ENCODE measurements at places on chromosomes 12 and 14.

- no peaks in the 10 kb centered on the region for H3K36me3 ChIP-seq
- H3K27me3 ChIP-seq, result no peaks in the 10 kb centered on the region
- H3K4me3 ChIP-seq, result no peak overlapping the region
- DNase-seq, result no peak
Observed at GRCh38 chr12:68856510-68856909, 48.5 kb downstream of the MDM2 start.

DNA sequence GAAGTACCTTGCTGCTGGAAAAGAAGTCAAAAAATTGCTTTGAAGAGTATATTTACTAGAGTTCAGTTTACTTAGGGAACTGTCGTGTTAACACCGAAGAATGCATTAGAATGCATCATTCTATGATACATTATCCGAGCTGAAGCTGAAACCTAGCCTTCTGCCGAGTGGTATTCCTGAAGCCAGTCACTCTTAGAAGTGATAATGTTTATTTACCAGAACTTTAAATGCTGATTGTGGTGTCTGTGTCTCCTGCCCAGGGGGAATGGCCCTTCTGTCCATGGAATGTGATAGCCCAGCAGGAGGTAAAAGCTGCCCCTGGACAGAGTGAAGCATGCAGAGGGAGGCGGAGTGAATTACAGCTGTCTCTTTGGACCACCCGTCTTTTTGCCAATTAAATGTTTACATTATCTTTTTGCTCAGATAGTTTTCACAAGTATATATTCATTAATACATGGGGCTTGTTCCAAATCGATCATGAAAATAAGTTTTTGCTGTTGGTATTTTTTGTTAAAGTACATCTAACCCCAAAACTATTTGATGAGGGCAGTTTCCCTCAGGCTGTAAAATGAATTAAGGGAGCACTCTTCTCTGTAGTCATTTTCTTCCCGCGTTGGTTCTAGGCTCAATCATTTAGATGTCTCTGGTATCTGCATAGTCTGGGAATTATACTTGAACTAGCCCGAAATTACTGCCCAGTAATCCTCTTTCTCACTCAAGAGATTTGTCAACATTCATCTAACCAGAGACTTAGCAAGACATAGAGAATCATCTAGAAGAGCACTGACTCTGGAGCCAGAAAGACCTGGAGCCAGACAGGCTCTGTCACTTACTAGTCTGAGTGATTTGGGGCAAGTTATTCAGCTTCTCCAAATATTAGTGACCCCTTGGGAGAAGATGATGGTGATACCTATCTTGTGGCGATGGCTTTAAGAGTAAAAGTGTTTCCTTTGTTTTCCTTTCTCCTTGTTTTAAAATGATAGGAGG is 147.6 kb downstream of the CRADD start:
- H3K4me3 ChIP-seq, result no peak overlapping the region
- no peak for DNase-seq
- peak overlapping the region; percentile 64 for H3K27ac ChIP-seq
- H3K4me1 ChIP-seq, result peaks cover 74% of the 10 kb centered on the region
- H3K27me3 ChIP-seq, result no peaks in the 10 kb centered on the region

DNA sequence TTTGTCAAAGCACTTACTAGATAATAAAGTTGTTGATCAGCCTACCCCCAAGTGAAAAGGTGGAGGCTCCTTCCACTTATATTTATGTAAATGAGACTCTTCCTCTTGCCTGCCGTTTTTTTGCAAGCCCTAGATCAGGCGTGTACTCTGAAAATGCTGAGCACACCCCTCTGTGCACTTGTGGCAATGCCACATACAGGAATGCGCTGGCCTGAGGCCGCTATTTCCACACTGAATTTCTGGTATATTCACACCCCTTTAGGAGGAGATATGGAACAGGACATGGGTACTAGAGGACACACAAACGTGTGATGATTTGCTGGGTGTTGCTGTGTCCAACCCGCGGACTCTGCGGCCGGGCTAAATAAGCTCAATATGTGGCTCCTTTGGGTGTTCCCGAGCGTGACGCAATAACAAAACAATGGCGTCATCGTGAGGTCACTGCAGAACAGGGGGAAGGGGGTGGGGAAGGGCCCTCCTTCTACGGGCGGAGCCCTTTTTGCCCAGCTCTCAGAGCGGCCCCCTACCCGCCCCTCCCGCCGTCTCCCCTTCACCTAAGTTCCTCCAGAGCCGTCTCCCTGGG is 554 bp upstream of the TSPAN31 start:
- peaks cover 10% of the 10 kb centered on the region for H3K27me3 ChIP-seq
- peak overlapping the region; percentile 99 for H3K27ac ChIP-seq
- H3K4me1 ChIP-seq, result peaks cover 19% of the 10 kb centered on the region
- peak; percentile 95 for DNase-seq
- H3K4me3 ChIP-seq, result peak overlapping the region; percentile 96

DNA sequence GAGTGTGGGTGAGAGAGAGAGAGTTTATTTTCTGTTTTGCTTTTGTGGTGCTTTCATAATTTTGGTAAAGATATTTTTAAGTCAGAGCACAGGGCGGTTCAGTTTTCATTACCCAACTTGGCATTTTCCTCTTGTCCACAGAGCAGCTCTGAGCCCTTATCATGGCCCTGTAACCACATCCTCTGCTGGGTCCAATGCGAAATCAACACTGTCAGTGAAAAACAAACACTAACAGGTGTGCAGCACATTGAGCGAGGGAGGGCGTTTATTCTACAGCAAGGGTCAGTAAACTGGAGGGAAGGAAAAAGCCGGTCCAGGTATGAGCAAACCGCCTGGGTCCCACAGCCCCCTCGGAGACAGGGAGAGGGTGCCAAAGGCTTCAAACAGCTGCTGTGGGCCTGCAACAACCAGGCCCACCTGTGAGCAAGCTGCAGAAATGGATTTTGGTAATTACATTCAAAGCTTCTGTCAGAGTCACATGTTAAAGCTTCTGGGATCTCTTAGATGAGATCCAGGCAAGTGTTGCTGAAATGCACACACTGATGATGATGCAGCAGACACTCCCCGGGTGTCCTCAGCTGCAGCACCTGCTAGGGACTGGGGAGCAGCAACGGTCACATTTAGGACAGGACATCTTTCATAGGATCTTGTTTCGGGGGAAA is 132.7 kb upstream of the DYRK2 start:
- peaks cover 23% of the 10 kb centered on the region for H3K4me1 ChIP-seq

DNA sequence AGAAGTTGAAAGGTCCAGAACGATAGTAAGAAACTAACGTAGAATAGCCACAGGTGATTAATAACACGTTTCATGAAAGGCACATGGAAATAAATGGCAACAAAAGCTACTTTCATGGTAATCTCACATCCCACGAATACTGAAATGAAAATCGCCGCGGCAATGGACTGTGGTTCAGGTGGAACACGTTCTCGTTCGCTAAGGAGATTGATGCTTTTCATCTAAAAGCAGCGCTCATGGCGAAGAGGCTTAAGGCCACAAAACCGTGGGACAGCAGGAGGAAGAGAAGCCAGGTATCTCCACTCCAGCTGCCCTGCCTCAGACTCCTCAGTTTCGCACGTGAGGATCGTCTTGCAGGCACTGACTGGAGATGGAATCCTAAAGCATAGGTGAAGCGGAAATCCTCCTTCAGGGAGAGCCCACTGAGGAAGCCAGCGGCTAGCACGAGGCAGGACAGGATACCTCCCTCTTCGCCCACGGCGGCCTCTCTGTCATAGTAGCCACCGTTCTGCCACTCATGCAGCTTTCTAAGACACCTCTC is 696 bp upstream of the GPHN start:
- peak overlapping the region; percentile 93 for H3K27ac ChIP-seq
- H3K4me3 ChIP-seq, result peak overlapping the region; percentile 90
- no peaks in the 10 kb centered on the region for H3K27me3 ChIP-seq
- no peaks in the 10 kb centered on the region for H3K36me3 ChIP-seq
- peak; percentile 92 for DNase-seq
